ENCODE measurements at places on chromosomes 1 and 21. TPM values are rescaled to one million over a fixed set of nuclear protein-coding genes. Genes with fewer than 3 reads are reported as not detected.

The RPTN gene
- total RNA-seq, result 0.34 TPM

The PRAMEF12 gene
- total RNA-seq, result not detected

The ANKRD35 gene
- total RNA-seq, result 0.56 TPM

The NTRK1 gene
- 0.12 TPM for total RNA-seq

The CERS2 gene
- total RNA-seq, result 129 TPM

The CFAP45 gene
- 2.8 TPM for total RNA-seq

The RHEX gene
- not detected for total RNA-seq

The CLCA1 gene
- 4.9 TPM for total RNA-seq

The TMEM51 gene
- 12.5 TPM for total RNA-seq

The SETSIP gene
- total RNA-seq, result not detected

The LMNA gene
- 400 TPM for total RNA-seq

The PRPF38A gene
- total RNA-seq, result 70.7 TPM

The G0S2 gene
- total RNA-seq, result 6.4 TPM

The HLX gene
- total RNA-seq, result 2.3 TPM

The LENEP gene
- 0.52 TPM for total RNA-seq

The SLC44A3 gene
- 33.9 TPM for total RNA-seq

The RIT1 gene
- 35.3 TPM for total RNA-seq

The PTCH2 gene
- total RNA-seq, result 1.6 TPM

The STIL gene
- 19.7 TPM for total RNA-seq

The S100A3 gene
- 1.4 TPM for total RNA-seq

The OLFM3 gene
- 3.8 TPM for total RNA-seq

The TMEM81 gene
- total RNA-seq, result 3.3 TPM

The TRIM17 gene
- total RNA-seq, result 7.8 TPM

The CDC20 gene
- total RNA-seq, result 114 TPM

Measured in type B pancreatic cell (in vitro differentiated cells).